ENCODE measurements at places on chromosomes 16 and 17. TPM values are rescaled to one million over a fixed set of nuclear protein-coding genes. Genes with fewer than 3 reads are reported as not detected.

TNK1 gene
- 2.4 TPM for total RNA-seq

CCDC144A gene
- 8.4 TPM for total RNA-seq

MPP3 gene
- 21.7 TPM for total RNA-seq

TBC1D28 gene
- not detected for total RNA-seq

WFDC1 gene
- 46.3 TPM for total RNA-seq
